ENCODE measurements at places on chromosomes 4 and X.

GRCh38 chr4:15340902-15341732 lies 86.7 kb upstream of the C1QTNF7 start:
- DNase-seq, result no peak

DNA sequence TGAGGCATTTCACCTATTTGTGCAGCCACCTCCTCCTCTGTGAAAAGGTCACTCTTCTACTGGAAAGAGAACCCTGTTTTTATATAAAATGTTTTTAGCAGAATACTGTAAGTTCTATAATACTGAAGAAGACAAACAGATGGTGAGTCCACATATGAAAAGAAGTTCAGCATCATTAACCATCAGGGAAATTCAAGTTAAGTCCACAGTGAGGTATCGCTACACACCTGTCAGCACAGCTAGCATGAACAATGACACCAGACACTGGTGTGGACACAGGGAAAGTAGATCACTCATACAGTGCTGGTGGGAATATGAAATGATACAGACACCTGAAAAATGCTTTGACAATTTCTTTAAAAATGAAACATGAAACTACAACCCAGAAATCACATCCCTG lies 133.0 kb downstream of the MAD2L1 start:
- DNase-seq, result no peak

GRCh38 chr4:74423104-74423503 lies 21.8 kb upstream of the AREG start:
- DNase-seq, result no peak

DNA sequence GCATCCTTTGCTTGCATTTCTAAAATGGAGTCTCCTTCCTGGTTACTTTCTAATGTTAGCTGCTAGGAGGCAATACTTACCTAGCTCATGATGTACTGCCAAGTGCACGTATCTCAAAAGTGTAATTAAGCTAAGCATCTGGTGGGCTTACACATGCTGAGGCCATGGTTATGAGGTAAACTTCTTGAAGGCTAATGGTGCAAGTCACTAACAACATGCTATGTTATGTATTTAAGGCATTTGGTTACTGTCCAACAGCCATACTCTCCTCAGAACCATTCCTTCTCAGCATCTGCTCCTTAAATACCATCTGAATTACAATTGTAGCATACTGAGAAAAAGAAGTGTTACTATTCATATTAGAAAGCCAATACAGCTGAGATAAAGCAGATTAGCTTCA lies 318.6 kb upstream of the BMP3 start:
- no peak for DNase-seq

DNA sequence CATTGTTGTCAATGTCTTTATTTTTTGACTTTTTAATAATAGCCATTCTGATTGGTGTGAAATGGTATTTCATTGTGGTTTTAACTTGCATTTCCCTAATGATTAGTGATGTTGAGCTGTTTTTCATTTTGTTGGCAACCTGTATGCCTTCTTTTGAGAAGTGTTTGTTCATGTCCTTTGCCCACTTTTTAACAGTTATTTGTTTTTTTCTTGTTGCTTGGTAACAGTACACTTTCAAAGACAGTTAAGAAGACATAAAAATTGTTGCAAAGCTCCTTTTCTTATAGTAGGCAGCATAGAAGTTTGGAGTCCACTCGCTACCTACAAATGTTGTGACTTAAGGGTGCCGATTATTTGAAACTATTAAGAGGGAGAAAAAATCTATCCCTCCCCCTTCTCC lies 48.7 kb upstream of the SLC7A11 start:
- DNase-seq, result no peak

DNA sequence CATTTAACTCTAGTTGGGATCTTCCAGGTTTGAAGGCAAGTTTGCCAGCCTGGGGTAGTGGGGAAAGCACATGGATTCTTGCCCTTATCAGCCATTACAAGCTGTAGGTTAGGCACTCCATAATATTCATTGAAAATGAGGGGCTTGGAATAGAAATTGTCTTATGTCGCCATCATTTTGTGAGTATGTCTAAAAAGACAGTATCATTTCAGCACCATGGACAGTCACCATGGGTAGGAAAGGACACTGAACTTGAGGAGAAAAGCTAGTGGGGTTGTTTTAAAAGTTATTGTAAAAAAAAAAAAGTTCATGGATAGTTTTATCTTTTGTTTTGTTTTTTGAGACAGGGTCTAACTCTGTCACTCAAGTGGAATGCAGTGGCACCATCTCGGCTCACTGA lies 356.1 kb downstream of the HNRNPD start:
- DNase-seq, result no peak

DNA sequence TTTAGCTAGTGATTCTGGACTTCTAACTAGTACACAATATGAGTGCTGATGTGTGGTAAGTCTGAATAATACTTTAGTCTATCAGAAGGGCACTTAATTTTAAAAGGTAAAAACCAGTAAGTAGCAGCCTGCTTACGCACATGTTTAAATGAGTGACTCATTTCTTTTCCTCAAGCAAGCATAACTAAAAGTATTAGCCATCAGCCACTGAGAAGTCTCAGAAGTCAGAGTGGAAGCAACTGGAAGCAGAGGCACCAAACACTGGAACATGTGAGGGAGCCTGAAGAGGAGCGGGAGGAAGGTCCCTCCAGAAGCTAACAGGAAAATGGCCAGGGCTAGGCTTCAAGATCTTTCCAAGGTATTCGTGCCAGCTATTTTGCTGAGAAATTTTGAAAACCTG lies 257.7 kb downstream of the RAPGEF2 start:
- DNase-seq, result no peak

GRCh38 chr4:128162434-128162833 lies 101.3 kb downstream of the LARP1B start:
- no peak for DNase-seq

- no peak for DNase-seq
Observed at GRCh38 chr4:109574443-109574850, 14.4 kb downstream of the MCUB start.

GRCh38 chrX:77527233-77528001 lies 80.2 kb downstream of the FGF16 start:
- DNase-seq, result no peak

DNA sequence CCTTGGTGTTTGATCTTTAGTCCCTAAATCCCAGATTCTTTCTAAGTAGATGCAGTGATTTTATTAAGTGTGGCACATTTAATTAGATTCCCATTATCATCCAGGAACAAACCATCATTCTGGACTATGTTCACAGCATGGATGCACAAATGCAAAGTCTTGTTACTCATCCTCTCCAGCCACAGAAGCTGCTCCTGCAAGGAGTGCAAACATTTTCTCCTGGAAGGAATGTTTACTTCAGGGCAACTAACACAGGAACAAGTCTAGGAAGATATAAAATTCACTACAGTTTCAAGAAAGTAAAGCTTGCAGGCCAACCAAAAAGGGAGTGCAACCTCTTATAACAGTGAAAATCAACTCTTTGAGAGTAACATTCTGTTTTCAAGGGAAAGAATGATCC lies 106.0 kb downstream of the IQCM start:
- DNase-seq, result no peak

DNA sequence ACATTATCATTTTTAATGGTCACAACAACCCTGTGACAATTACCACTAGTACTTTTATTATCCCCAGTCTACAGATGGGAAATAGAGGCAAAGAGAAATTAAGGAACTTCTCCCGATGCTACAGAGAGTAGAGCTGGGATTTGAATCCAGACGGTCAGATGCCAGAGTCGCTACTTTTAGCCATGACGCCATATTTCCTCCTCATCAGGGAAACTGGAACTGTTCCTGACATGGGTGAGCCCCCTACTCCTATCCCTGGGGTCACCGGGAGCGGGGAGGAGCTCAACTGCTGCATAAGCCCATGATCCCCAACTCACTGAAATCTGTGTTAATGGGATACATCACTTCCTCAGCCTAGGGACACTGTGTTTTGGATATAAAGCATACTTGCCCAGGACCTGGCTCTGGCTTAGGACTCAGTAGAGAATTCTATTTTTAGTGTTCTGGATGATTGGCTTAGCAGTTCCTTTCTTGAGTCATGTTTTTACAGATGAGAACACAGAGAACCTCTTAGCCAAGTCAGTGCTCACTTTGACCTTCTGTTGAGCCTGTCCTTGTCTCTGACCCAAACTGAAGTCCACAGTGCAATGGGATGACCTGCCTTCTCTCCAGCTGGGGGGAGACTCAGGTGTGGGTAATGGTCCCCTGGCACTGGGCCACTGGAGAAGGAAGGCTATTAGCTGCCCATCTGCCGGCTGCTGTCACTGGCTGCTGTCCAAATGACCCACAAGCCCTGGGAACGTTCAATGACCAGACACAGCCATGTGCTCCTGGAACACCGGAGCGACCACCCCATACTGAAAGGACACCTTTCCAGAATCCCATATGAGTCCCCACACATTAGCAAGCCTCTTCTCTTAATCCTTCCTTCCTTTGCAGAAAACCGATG lies 90.8 kb upstream of the SHISA3 start:
- no peak for DNase-seq

- no peak for DNase-seq
Observed at GRCh38 chrX:16916561-16916960, 29.9 kb upstream of the REPS2 start.

DNA sequence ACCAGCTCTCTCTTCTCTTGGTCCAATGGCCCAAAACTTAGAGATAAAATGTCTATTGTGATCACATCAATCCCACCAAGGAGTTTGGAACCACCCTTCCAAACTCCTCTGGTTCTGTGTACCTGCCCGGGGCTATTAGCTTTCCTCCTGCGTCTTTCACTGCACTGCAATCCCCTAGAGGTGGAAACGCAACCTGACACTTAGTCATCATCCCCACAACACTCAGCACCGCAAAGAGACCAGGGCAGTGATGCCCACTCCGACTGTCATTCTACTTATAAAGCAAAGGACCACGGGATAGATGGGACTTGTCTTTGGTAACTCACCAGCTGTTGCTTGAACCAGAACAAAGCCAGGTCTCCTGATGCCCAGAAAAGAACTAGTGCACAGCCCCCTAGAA lies 22.0 kb downstream of the AFAP1 start:
- no peak for DNase-seq

GRCh38 chr4:2511645-2512131 lies 24.8 kb upstream of the FAM193A start:
- no peak for DNase-seq

DNA sequence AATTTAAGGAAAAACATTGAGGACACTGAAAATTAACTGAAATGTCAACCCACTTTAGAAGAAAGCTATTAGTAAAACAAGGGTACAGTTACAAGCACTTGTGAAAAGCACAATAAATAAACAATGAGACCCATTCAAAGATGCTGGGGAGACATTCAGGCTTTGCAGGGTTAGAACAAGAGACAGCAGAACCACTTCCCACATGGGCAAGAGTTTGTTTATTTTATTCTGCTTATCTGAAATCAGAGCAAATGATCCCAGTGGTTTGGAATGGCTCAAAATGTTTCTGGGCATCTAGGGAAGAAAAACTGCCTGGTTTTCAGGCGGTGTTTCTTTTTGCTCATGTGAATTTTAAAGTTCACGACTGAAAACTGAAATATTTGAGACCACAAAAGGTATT lies 42.4 kb downstream of the PPP3CA start:
- no peak for DNase-seq

GRCh38 chrX:154800478-154801210 lies 4.6 kb downstream of the MPP1 start:
- DNase-seq, result no peak

GRCh38 chrX:150324919-150325318 lies 38.2 kb upstream of the MAMLD1 start:
- DNase-seq, result no peak

- DNase-seq, result no peak
Observed at GRCh38 chr4:151319490-151319889, 5.9 kb downstream of the SH3D19 start.

GRCh38 chr4:105708181-105709080 lies at the start of the genes GSTCD and INTS12:
GSTCD (plus strand) TSS chr4:105708784; CDS start chr4:105717614, 8,830 bp downstream.
INTS12 (minus strand) TSS chr4:105708689; CDS start chr4:105700005, 8,684 bp downstream.
- DNase-seq, result peak; percentile 86

- DNase-seq, result no peak
Observed at GRCh38 chr4:110198049-110198434, 373 bp downstream of the ELOVL6 start.

DNA sequence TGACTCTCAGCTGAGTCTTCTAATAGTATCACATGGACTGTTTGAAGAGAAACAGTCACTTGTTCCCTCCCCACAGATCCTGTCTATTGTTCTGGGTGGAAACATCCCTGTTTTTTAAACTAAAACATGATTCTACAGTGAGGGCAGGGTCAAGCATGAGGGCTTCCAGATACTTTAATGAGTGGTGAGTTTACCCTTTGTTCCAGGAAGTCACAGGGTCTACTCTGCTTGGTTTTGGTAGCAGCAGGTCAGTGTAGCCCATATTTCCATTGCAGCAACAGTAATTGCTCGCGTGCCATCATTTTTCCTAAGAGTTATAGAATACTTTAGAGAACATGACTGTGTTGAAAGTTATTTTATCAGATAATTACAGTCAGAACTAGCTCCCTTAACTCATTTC lies 87.4 kb downstream of the ZNF732 start:
- DNase-seq, result no peak

GRCh38 chr4:176718881-176719280 lies 73.8 kb downstream of the VEGFC start:
- DNase-seq, result no peak

- DNase-seq, result no peak
Observed at GRCh38 chr4:42633605-42634388, 23.1 kb downstream of the ATP8A1 start.

DNA sequence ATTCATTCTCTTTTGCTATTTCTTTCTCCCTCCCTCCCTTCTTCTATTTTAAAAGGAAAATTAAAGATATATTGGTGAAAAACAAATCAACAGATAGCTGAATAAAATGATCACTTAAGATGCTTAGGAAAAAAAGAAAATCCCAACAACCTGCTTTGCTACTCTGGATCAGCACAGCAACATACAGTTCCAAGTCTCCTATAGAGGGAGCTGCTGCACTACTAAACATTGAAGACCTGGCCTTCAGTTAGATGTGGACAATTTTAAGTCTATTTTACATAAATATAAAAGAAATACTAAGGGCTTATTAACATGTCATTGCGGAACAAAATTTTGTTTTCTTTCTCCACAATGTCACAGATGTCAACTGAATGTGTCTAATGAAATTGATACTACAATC lies 226.4 kb downstream of the MAGEB5 start:
- DNase-seq, result no peak

- DNase-seq, result no peak
Observed at GRCh38 chr4:84511703-84512102, 12.6 kb upstream of the NKX6-1 start.

GRCh38 chrX:147749308-147749707 lies 162.4 kb upstream of the FMR1 start:
- DNase-seq, result no peak

- no peak for DNase-seq
Observed at GRCh38 chr4:3251691-3252479, 2.9 kb downstream of the MSANTD1 start.

GRCh38 chr4:25370242-25370641 lies 6.8 kb upstream of the ANAPC4 start:
- no peak for DNase-seq

DNA sequence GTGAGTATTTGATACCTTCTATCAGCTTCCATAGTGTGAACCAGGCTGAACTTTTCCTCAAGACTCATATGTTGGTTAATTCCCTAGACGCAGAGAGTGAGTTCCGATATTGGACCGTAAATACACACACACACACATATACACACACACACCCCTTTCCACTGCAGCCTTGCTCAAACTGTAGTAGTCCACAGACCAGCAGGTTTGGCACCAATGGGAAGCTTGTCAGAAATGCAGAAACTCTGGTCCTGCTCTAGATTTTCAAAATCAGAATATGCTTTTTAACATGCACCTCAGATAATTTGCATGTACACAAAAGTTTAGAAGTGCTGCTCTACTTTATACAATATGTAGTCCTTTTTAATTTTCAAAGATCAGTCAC lies 27.6 kb upstream of the ZNF280C start:
- DNase-seq, result no peak

All from activated CD4-positive, alpha-beta T cell treated with anti-CD3 and anti-CD28 coated beads, Interleukin-2, amount 50 U/mL, for 4 hours (primary cell).